ENCODE measurements at places on chromosomes 5 and 9.

DNA sequence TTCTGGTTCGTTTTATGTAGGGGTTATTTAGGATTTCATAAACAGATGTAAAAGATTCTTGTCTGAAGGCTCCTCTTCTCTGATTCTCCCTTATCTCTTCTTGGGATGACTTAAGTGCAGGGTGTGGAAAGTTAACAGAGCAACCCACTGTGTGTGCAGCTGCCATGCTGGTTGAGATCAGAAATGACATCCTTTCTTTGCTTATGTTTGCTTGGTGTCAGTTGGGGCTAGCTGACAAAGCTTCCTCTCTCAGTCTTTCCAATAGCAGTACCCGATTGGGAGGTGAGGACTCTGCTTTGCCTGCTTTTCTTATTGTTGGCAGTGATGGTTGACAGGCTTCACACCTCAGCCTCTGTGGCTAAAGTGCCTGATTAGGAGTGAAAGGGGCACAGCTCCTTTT, 26.5 kb downstream of the OGN start:
- no peak for DNase-seq

DNA sequence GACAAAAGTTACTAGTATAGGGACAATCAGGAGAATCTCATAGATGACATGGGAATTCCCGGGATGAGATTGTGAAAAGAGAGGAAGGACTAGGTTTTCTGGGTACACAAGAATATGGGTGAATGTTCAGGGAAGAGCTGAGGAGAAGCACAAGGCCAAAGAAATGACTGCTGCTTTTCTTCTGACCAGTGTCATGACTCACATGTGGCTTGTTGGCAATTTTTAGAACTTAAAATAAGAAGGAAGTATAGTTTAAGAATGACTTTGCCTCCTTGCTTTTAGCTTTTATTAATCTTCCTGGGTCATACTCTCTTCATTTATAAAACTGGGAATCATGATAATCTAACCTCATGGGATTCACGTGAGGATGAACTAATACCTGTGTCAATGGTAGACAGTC, 652.4 kb upstream of the MEF2C start:
- DNase-seq: no peak

DNA sequence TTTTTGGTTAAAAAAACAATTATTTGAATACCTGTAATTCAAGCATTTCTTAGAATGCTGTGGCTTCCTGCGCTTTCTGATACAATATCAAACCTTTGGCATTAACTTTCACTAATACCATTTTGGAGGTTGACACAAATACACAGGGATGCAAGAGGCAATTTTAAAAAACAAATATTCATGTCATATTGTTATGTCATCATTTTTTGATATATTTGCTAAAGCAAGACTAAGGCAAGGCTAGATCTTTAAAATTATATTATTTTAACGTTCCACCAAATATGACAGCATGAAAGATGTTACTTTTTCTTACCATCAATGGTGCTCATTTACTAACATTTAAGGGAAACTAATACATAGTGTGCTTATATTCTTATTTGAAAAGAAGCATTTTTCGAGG, 93.4 kb upstream of the FSD1L start:
- no peak for DNase-seq

DNA sequence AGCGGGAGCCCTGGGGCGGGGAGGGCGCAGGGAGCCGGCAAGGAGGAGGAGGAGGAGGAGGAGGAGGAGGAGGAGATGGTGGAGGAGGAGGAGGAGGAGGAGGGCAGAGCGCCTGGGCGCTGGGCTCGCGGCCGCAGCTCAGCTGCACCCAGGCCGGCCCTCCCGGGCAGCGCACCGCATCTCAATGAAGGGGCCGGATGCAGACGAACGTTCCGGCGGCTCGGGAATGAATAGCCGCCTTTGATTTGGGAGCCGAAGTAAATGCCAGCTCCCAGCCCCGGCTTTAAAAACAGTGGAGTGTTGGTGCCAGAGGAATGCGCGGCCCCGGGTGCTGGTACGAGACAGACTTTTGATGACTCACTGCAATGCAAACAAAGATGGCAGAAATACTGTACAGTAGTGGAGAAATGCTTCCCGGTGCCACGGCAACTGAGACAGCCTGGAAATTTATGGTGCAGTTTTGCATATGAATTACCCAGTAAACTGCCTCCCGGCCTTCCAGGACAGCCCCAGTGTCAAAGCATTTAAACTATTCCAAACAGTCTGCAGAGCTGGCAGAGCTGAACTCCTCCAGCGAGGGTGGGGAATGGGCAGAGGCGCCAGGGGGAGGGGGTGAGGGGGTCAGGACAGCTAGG, 43.1 kb downstream of the NACC2 start:
- no peak for DNase-seq

DNA sequence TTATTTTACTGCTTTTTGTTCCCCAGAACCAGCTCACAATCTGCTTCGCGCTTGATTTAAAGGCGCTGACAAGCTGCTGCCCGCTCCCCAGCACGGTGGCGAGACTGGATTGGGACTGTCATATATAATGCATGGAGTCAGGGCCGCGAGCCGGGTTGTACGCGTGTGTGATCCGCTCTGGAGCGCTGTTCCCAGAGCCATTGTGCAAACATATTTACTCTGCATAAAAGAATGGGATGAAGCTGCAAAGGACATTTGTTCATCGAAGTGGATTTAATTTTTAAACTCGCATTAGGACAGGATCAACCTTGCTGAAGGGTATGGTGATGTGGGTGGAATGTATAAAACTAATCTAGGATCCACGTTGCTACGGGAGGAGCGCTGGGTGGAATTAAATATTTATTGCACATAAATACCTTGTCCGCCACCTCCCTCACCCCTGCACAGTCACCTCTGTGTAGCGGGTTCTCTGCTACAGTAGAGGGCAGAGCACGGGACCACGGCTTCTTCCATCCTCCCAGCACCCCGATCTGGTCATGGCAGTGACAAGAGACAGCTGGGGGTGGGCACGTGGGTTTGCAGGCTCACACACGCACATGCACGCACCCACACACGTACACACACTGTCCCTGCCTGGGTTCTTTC, 18.1 kb upstream of the FCN1 start:
- DNase-seq: no peak

GRCh38 chr9:121884057-121884541, 209.0 kb downstream of the TTLL11 start:
- no peak for DNase-seq

All from NCI-H187 (cell line).